ENCODE measurements at places on chromosomes 4 and X. TPM values are rescaled to one million over a fixed set of nuclear protein-coding genes. Genes with fewer than 3 reads are reported as not detected.

Gene CXCL11
- not detected for total RNA-seq

Gene SAGE1
- 3.9 TPM for total RNA-seq

Gene GATB
- 44.7 TPM for total RNA-seq

Gene RGN
- total RNA-seq, result 10.6 TPM

Gene LRIT3
- total RNA-seq, result 0.37 TPM

Gene MAMLD1
- 70.6 TPM for total RNA-seq

Gene ADH5
- 111 TPM for total RNA-seq

Gene XG
- 0.19 TPM for total RNA-seq

Data from testis (tissue), 5 donors.